EL (cell line): ENCODE measurements at places on chromosomes 2 and 18.
A peak's percentile ranks its signal among the peaks of the same experiment; 100 is the strongest.

DNA sequence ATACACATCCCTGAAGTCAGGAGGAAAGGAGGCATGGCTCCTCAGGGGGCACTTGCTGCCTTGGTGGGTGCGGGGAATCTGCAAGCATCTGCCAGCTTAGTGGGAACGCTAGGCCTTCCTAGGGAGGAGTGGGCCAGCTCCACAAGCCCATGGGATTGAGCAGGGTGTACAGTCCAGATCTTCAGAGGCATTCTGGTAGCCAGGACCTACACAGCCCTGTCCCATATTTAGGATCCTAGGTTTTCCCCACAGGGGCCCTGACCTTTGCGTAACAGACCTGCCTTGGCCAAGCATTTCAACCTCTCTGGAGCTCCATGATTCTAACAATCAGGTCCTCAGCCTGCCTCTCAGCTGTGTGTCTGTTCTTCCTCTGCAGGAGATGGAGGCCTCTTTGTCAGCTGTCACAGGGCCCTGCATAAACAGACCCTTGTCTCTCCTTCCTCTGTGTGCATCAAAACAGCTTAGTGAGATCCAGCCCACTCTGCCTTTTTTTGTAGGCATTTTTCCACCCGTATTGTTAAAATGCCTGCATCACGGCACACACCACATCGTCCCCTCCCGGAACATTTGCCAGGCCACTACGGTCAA, 140.2 kb upstream of the NDUFV2 start:
- DNase-seq, result no peak

GRCh38 chr18:45684341-45685115, 39.5 kb upstream of the SLC14A1 start:
- DNase-seq, result peak; percentile 78

DNA sequence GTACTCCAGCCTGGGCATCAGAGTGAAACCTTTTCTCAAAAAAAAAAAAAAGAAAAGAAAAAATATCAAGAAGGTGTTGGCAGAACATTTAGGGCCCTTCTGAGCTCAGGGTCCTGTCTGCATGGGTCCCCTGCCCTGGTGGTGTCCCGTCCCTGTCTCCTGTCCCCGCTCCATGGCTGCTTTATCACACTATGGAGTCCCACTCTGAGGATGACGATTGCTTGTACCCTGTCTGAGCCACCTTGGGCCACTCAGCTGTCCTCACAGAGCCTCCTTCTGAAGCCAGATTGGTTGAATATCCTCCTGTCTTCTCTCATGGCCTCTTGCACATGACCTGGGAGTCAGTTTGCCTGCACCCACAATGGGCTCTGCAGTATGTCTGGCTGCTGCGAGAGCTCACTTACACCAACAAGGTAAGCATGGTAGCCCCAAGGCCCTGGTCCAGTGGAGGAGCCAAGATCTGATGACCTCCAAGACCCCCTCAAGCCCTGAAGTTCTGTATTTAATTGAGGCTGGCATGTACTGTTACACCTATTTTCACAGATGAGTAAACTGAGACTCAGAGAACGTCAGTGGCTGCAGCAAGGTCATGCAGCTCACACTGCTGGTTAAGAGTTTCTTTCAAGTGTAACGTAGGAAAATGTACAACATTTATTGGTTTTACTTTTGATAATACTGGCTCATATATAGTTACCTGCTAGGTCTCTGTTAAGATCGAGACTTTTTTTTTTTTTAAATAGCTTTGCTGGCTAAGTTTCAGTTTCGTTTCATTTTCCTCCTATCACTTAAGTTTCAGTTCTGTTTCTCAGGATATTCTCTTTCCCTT, 16.9 kb upstream of the ZCCHC2 start:
- peak; percentile 60 for DNase-seq

DNA sequence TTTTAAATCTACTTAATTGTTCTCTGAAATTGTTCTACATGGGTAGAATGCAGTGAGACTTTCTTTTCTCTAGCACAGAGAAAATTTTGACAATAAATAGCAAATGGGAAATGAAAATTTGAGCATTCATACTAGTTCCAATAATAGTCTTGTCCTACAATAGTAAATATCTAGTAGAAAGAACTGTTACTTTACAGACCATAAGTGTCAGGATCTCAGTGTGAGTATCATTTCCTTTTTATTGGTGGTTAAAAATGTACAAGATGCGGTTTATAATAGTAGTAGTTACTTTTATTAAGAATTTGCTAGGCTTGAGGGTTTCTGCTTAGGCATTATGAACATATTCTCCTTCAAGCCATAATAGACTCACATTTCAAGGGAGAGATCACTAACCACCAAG, 43.2 kb downstream of the KCNE4 start:
- DNase-seq, result no peak

DNA sequence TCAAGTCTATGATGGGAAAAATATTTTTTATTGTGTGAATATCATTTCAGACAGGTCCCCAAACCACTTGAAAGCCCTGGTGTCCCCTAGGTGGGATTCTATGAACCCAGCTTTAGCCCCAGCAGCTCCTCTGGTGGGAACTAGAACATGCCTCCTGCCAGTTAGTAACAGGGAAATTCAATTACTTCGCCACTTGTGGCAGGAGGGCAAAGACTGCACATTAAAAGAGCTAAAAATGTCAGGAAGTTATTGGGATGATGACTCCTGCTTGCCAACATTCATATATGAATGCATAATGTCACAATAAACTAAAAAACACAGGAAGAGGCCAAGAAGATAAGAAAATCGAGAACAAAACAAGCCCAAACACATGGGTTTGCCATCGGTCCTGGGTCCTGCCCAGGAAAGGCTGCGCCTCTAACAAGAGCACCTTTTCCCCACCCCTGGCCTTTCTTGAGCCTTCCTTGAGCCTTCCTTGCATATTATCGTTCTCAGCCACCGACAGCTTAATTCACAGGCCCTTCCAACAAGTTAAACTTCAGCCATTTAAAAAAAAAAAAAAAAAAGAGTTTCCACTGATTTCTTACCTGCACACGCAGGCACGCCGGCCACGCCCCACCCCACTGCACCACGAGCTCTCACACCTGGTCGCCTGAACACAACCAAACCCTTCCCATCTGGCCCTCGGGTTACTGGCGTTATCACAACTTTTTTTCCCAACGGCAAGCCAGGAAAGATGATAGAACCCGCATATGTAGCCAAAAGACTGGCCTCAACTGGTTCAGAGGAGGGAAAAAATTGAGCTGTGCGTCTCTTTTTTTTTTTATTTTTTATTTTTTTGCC, 23.4 kb downstream of the BCL11A start:
- DNase-seq, result no peak

DNA sequence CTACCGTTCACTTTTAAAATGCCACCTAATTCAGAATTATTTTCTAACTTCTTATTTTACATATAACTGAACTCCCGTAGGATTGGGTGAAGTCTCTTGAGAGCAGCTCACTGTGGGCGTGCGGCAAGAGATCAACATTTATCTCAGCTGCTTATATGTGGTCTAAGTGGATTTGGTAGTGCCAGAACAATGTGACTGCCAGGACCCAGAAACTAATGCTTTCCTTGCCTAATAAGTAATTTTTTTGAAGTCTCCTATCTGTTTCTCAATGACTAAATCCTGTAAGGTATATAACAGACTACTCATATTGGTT, 11.2 kb upstream of the NFE2L2 start:
- DNase-seq, result no peak

DNA sequence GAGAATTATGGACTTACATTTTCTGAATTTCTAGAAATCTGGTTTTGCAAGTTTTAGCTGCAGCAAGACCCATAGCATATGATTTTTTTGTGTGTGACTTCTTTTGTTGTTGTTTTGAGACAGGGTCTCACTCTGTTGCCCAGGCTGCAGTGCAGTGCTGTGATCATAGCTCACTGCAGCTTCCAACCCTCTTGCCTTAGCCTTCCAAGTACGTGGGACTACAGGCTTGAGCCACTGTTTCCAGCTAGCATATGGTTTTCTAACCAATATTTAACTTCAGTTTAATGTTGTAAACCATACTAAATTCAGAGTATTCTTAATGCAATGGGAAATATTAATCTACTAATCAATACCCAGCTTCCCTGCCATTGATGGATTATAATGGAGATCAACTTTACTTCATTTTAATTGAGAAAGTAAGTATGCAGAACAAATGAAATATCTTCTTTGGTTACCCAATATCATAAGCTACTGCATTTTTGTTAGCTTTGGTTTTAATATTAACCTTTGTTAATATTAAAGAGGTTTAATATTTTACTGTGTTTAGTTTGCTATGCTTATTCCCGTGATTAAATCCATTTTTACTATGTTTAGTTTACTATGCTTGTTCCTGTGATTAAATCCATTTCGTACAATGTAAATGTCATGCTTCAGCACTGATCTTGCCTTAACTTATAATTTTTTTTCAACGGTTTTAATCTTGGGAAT, 273.4 kb upstream of the TMEFF2 start:
- DNase-seq, result no peak

- peak; percentile 97 for DNase-seq
Measured at GRCh38 chr18:22465859-22466457, 48.2 kb upstream of the CTAGE1 start.

DNA sequence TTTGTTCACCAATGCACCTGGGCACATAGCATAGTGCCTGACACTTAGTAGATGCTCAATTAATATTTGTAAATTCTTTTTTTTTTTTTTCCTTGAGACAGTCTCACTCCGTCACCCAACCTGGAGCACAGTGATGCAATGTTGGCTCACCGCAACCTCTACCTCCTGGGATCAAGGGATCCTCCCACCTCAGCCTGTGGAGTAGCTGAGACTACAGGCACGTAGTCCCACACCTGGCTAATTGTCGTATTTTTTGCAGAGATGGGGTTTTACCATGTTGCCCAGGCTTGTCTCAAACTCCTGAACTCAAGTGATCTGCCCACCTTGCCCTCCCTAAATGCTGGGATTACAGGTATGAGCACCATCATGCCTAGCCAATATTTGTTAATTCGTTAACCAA, 23.2 kb upstream of the LPIN2 start:
- DNase-seq, result no peak

- DNase-seq, result no peak
Measured at GRCh38 chr2:174667250-174667860, 69.8 kb upstream of the WIPF1 start.

DNA sequence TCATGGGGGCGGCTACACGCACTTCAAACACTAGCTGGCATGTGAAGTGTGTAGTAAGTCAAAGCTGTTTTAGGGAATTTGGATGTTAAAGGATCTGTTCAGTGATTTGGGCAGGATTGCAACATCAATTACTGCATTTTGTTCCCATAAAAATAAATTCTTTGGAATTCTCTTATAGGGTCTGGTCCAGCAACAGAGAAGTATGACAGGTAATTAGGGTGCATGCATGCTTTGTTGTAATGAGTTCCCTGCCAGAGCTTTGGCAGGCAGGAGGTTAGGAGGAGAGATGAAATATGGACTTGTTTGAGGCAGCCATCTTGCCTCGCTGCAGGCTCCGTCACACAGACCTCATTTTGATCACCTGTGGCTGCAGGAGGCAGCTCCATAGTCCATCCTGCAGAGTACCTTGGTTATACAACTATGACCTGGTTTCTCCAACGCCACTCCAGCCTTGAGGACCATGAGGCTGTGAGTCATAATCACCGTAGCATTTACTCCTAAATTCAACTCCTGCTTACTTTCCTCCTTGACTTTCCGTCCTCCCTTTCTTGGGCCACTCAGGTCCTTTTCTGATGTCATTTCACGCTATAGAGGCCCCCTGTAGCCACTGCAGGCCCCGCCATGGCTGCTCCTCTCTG, 26.5 kb upstream of the EML4 start:
- DNase-seq, result no peak

DNA sequence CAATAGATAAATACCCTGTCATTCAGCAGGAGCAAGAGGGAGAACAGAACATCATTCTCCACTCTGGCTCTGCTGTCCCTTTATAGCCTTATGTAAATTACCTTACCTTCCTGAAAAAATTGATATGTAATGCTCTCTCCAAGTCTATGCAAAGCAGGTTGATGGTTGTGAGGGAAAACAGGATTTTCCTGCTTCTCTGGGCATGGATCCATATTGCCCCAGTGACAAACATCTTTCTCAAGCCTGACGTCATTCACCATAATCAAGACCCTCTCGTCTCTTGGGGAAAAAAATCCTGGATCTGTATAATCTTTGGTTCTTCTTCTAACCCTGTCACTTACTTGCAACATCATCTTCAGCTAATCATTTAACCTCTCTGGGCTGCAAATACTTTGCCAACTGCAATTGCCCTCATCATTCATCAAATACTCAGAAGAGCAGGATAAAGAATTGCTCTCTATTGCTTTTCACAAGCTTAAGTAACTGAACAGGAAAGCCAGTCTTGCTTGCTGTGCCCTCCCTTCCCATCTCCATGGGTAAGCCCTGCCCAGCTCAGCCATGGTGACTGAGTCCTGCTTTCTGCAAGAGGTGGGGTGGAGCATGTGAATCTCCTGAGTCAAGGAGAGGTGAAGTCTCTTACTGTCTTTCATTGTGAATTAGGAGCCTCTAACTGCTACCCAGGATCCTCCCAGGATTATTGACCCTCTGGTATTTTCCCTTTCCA, 123.7 kb upstream of the KLF7 start:
- DNase-seq, result no peak

GRCh38 chr2:215811409-215812345, 201.7 kb downstream of the MREG start:
- DNase-seq, result no peak

DNA sequence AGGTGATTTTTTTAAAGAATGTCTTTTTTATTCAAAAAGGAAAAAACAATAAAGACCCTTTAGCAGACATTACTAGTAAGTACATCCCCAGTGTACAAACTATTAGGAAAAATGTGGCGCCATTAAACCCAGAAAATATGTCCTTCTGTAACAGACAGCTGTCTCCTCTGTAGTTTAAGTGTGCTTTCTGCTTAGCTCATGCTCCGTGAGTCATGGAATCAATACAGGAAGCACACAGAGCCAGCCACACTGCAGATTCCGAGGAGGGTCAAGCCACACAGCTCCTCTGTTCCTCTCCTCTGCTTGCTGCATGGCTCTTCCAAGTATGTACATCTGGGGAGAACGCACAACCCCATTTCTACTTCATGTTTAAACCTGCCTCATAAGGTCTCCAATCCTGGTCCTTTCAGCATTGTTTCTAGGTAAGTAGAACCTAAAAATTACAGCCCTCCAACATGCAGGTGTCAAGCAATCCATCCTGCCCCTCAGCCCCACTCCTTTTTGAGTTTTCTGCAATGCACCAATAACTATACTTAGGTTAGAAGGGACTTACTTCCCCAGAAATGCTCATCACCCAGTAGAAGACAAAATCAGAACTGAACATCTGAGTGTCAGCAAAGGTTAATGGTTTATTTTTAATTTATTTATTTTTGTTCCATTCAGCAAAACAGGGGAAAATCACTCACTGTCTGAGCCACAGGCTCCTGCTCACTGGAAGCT, 37.5 kb downstream of the ACVR1 start:
- peak; percentile 84 for DNase-seq
